ENCODE measurements at places on chromosomes 1 and 21.

- no peak for DNase-seq
These were observed 500.5 kb downstream of the SETD4 start for GRCh38 chr21:35559829-35560225.

- peak; percentile 18 for DNase-seq
These were observed 107.5 kb downstream of the SPAG17 start for GRCh38 chr1:118077331-118078045.

- DNase-seq = no peak
These were observed 54.6 kb downstream of the RAP1GAP start for GRCh38 chr1:21614419-21615115.

GRCh38 chr1:166026555-166026954, 140.2 kb downstream of the FAM78B start:
- no peak for DNase-seq

DNA sequence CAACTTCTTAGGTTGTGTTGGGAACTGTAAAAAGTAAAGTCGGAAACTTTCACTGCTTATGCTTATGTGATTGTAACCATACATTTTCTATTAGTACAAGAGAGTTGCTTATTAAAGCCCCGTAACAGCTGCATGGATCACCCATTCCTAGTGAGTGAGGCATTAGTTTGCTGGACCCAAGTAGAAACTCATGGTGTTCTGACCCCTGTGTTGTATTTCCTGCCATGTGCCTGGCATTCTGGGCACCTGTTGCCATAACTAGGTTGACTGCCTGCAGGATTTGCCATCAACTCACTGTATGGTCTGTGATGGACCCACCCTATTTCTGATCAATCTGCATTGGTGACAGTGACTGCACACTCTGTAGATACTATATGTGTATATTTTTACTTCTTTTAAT, 173.0 kb downstream of the PGBD5 start:
- DNase-seq = no peak

GRCh38 chr21:39504230-39504629, 52.5 kb downstream of the SH3BGR start:
- no peak for DNase-seq

DNA sequence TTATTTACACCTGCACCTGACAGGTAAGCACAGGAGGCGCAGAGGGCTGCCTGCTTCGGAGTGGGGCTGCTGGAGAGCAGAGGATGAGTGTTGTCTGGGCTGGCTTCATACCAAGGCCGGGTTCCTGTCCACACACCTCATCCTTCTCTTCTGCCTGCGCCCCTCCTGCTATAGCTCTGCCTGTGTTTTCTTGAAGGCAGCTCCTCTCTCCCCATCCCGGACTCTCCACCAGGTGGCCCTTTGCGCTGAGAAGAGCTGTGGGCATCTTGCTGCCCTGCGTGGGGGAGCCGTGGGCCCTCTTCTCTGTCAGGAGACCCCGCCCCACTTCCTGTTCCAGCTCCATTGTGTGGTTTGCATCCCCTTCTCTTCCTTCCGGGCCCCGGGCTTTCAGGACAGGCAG, 35.0 kb downstream of the ARHGEF10L start:
- DNase-seq = no peak

DNA sequence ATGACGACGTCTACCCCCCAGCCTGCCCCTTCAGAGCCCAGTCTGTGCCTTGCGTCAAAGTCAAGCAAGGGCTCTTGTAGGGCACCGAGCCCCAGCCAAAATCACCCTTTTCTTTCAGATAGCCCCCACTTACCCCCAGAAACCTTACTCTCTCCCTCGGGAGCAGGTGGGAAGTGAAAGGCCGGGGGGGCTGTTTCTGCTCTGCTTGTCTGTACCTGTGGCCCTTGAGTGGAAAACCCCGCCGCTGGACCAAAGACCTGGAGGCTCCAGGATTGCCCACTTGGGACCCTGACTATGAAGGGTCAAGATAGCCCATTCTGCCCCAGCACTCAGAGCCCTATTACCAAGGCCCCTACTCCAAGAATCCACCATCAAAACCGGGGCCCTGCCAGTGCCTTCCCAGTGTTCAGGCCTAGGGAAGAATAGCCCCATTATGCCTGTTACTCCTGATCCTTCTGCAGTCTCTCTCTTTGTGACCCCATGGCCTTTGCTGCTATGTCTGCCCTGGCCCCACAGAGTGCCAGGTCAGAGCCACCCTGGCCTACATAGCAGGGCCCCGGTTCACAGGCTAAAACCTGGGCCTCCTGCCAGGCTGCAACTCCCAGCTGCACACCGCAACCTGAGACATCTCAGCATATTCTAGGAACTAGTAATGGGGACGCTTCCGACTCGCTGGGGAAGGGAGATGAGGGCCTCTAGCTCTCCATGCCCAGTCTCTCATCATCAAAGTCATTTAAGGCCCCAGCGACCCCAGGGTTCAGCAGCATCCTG, 22.2 kb upstream of the HPDL start:
- DNase-seq = no peak

GRCh38 chr1:115671176-115671934, 29.6 kb downstream of the VANGL1 start:
- no peak for DNase-seq

- DNase-seq = no peak
These were observed 617 bp upstream of the ADGRL2 start for GRCh38 chr1:81799939-81800694.

- DNase-seq = no peak
These were observed 115.6 kb downstream of the UCK2 start for GRCh38 chr1:165942927-165943597.

- no peak for DNase-seq
These were observed 41.4 kb upstream of the CCDC190 start for GRCh38 chr1:162902416-162902815.

GRCh38 chr21:14675774-14676530, 129.8 kb upstream of the SAMSN1 start:
- no peak for DNase-seq

DNA sequence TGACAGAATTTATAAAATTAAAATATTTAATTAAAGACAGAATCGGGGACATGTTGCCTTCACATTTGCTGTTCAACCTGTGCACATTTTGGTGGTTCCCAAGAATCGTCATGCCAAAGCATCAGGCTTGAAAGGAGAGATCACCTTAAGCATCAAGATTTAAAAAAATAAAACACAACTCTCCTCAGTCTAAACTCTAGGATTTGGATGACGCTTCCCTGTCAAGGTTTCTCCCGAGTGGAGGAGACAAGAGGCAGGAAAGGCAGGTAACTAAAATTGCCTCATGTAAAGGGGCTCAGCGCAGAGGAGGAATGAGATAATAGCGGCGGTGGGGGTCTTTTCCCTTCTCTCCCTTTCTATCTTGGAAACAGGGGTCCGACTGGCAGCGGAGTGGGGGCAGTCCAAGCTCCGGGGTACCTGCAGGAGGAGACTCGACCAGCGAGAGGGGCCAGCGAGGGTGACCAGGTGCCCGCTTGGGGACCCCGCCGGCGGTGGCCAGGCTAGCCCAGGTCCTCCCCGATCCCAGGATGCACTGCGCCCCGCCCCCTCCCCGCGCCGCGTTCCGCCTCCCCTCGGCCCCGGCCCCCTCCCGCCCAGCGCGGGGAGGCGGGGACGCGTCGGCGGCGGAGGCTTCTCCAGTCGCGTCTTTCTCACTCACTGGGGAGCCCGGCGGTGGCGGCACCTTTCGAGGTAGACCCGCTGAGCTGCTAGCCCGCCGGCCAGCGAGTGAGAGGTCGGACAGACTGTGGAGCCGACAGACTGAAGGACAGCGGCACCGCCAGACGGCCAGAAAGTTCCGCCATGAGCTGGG, at the start of gene FNBP1L:
FNBP1L (plus strand) TSS at position 638 of the 811 bp plus-strand sequence; CDS start at position 802, 164 bp downstream.
- peak; percentile 75 for DNase-seq

- DNase-seq = no peak
These were observed 8.6 kb upstream of the EDN2 start for GRCh38 chr1:41493117-41493536.

GRCh38 chr1:167627865-167628641, 2.0 kb upstream of the RCSD1 start:
- no peak for DNase-seq

GRCh38 chr1:7221826-7222694, 436.8 kb downstream of the CAMTA1 start:
- DNase-seq = no peak

DNA sequence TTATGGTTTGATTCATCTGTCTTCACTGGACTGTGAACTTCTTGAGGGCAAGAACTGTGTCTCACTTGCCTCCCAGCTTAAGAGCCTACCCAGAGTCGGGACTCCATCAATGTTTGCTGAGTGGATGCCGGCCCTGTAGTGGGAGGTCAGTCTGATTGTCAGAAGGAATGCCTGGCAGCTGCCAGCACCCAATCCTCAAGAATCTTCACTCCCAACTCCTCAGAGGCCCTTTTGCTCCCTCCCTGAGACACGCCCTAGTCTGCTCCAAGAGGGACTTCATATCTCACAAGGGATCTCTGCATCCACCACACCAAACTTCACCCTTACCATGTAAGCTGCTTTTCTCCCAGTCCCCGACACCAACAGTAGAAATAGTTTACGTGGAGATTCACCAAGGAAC, 15.2 kb upstream of the KDM4A start:
- DNase-seq = no peak

DNA sequence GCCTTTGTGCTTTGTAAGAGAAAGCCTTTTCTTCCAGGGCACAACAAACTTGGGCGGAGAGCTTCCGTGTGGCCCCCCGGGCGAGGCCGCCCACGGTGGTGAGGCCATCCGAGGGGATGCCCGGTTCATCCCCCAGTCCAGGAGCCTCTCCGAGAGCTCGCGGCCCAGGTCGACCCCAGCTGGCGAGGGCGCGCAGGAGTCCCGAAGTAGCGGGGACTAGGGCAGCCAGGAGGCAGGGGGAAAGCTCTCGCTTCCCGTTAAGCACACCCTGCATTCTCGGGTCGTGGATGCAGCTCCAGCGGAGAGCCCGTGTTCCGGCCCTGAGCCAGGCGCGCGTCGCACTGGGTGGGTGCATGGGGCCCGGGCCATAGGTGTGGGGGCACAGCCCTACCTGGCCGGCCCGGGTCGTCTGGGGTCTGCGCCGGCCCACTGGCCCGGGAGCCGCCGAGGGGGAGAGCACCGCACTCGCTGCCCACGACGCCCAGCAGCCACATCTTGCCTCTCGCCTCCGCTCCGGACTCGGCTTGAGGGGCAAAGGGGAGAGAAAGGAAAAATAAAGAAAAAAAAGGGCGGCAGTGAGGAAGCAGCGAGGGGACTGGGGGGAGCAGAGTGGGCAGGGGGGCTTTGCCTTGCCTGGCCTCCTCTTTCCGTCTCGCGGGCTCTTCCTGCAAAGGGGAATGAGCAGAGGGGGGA, 1.8 kb downstream of the RNF220 start:
- DNase-seq = no peak

DNA sequence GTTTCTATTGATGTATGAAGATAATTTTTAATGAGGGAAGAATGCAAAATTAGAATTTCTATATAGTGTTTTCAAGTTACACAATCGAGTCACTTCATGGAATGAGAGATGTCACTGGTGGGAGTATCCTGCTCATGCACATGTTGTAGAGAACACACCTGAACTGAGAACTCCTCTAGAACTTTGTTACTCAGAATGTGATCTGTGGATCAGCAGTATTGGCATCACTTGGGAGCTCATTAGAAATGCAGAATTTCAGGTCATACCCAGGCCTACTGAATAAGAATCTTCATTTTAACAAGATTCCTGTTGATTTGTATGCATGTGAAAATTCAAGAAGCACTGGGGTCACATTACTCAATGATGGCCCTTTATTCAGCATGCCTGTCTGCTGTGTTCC, 28.8 kb downstream of the ZNF326 start:
- DNase-seq = no peak

- no peak for DNase-seq
These were observed 105.0 kb upstream of the SPAG17 start for GRCh38 chr1:118290046-118290445.

DNA sequence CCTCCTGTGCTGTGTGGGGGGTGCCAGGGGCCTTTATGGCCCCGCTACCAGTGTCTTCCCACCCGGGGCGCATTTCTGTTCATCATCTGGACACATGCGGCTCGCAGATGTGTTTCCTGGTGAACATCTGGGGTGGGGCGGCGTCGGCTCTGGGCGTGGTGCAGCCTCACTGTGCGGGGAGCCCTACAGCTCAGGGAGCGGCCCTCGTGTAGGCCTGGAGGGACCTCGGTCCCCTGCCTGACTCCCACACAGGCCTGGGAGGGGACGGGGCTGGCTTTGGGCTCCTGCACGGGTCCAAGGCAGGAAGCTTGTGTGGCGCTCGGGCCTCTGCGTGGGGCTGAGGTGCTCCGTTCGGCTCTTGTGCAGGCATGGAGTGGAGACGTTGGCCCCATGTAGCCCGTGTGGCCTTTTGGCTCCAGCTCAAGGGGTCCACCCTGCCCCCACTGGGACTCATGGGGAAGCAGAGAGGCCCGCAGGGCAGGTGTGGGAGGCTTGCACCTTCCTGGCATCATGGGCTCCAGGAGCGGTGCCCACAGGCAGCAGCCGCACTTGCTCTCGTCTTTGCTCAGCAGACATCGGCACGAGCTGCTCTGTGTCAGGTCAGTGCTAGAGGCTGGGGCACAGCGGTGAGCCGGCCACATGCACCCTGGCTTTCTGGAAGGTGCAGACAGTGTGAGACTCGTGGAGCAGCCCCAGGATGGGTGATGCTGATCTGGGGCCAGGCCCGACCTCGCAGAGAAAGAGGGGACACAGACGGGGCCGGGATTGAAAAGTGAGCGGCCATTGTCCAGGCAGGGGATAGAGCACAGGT, 90.1 kb upstream of the ACTRT2 start:
- DNase-seq = no peak

- DNase-seq = no peak
These were observed 136.3 kb downstream of the CDC42BPA start for GRCh38 chr1:227182012-227182411.
